ENCODE measurements at places on chromosomes 12 and 14. TPM values are rescaled to one million over a fixed set of nuclear protein-coding genes. Genes with fewer than 3 reads are reported as not detected.

Gene KCNH5
- 0.14 TPM for polyA plus RNA-seq

Gene SPX
- polyA plus RNA-seq: 13.2 TPM

Gene EID3
- 4.9 TPM for polyA plus RNA-seq

DNA sequence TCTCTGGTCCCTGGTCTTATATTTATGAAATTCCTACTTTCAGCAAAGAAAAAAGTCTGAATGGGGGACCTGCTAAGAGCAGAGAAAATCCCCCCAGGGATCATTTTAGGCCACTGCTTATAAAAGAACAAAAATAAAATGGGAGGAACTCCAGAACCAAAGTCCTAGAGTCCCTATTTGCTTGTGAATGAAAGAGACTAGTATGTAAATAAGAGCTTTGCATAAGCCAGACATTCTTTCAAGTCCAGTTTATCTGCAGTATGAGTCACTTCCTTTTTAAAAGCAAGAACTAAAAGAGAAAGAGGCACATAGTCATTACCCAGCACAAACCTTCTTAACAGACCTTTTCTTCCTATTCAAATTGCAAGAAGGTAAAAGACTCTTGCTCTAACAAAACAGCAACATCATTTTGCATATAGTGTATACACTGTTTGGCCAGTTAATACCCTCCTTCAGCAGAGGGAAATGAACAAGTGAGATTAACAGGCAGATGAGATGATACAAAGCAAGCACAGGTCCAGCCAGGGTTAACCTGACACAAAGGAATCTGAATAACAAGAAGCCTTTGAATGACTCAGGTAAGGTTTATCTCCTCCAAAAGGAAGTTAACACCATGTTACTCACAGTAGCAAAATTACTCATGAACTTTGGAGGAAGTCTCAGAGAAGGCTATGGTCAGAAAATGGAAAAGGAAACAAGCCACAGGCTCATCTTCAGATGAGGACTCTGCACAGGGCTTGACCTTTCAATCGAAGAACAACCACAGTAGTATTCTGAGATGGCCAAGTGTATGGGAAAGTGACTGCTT is 87.3 kb downstream of the PHLDA1 start:
- DNase-seq: no peak

- DNase-seq: no peak
Measured at GRCh38 chr12:12719496-12719895, 2.3 kb downstream of the CDKN1B start.

- DNase-seq: no peak
Measured at GRCh38 chr14:75459099-75459741, 31.4 kb downstream of the JDP2 start.

- DNase-seq: no peak
Measured at GRCh38 chr12:92987846-92988621, 58.9 kb upstream of the EEA1 start.
